MCF 10A (cell line): ENCODE measurements at places on chromosomes 2 and 18. TPM values are rescaled to one million over a fixed set of nuclear protein-coding genes. Genes with fewer than 3 reads are reported as not detected.

DYSF gene
- total RNA-seq = 2.0 and 2.1 TPM in 2 replicates

CAVIN2 gene
- total RNA-seq = 14.7 and 16.4 TPM in 2 replicates

MAP3K19 gene
- total RNA-seq = not detected in 2 replicates

KLHL41 gene
- total RNA-seq = 0.34 and 0.35 TPM in 2 replicates

SLC14A1 gene
- total RNA-seq = not detected in 2 replicates

APLF gene
- total RNA-seq = 4.0 TPM in 2 replicates

KANSL1L gene
- 7.4 and 9.8 TPM in 2 replicates for total RNA-seq

GDF7 gene
- total RNA-seq = not detected in 2 replicates

ALPG gene
- not detected in 2 replicates for total RNA-seq

ANTXR1 gene
- total RNA-seq = 33.1 and 33.8 TPM in 2 replicates

TBR1 gene
- 0.12 and 0.26 TPM in 2 replicates for total RNA-seq

UGT1A10 gene
- not detected in 2 replicates for total RNA-seq

INPP5D gene
- 46.1 and 64.9 TPM in 2 replicates for total RNA-seq

CXCR1 gene
- total RNA-seq = 0.12 TPM in 1 of 2 replicates, not detected in the other

RIT2 gene
- total RNA-seq = not detected in 2 replicates

IL36A gene
- not detected in 2 replicates for total RNA-seq

COL6A3 gene
- 0.19 and 0.61 TPM in 2 replicates for total RNA-seq

IL18R1 gene
- total RNA-seq = 3.5 and 6.7 TPM in 2 replicates

KYNU gene
- 143 and 160 TPM in 2 replicates for total RNA-seq

GALNT3 gene
- 20.2 and 24.2 TPM in 2 replicates for total RNA-seq
